ENCODE measurements at places on chromosomes 16 and 17.

DNA sequence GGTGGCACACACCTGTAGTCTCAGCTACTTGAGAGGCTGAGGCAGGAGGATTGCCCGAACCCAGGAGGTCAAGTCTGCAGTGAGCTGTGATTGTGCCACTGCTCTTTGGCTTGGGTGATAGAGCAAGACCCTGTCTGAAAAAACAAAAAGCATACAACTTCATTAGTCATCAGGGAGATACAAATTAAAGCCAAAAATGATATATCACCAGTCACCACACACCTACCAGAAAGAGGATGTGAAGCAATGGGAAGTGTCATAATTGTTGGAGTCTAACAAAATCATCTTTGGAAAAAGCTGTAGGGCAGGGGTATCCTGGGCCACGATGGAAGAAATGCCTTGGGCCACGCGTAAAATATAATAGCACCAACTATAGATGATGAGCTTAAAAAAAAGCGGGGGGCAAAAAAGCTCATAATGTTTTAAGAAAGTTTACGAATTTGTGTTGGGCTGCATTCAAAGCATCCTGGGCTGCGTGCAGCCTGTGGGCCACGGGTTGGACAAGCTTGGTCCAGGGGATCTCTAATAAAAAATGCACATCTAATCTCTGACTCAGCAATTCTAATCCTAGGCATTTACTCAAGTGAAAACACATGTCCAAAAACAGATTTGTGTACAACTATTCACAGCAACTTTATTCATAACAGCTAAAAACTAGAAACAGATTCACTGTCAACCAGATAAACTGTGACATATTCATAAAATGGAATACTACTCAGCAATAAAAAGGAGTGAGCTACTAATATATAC lies 65.9 kb downstream of the HIC1 start:
- DNase-seq = no peak

- DNase-seq = no peak
Observed at GRCh38 chr16:53257001-53257400, 177.3 kb upstream of the RBL2 start.

DNA sequence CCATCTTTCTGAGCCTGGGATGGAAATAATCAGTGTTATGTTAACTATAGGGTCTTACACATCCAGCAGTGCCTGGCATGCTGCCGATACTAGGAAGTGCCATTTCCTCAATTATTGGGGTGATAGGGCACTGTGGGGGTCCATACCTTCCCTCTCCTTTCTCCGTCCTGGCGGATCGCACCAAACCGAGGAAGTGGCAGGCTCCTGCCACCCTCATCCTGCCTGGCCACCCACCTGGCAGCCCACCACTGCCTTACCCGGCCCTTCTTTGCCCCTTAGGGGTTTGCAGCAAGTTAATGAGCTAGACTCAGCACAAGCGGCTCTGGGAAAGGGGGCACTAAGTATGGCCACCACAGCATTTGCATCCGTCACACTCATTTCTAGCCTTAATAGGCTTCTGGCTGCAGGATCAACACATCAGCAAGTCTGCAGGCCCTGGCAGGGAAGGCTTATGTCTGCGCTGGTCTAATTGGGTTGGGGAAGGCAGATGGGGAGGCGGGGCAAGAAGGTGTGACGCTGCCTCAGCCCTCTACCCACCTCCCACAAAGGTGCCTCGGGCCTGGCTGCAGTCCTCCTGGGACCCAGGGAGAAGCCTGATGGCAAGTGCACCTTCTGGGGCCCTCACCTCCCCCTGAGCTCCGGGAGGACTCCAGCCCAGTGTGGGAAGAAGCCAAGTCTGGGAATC lies 28.6 kb downstream of the DCAKD start:
- no peak for DNase-seq

- DNase-seq = no peak
Observed at GRCh38 chr16:58022601-58023371, 2.8 kb upstream of the MMP15 start.

- no peak for DNase-seq
Observed at GRCh38 chr17:77131904-77132303, 8.9 kb upstream of the SEC14L1 start.

GRCh38 chr16:50455288-50455845 lies 86.6 kb upstream of the BRD7 start:
- no peak for DNase-seq

- no peak for DNase-seq
Observed at GRCh38 chr16:57562669-57563486, 20.4 kb downstream of the ADGRG5 start.

- DNase-seq = no peak
Observed at GRCh38 chr16:6206080-6206479, 1108.5 kb upstream of the EEF2KMT start.

- DNase-seq = peak; percentile 56
Observed at GRCh38 chr17:50146230-50146926, 4.1 kb downstream of the PPP1R9B start.

GRCh38 chr16:86288716-86289294 lies 221.5 kb upstream of the FOXF1 start:
- no peak for DNase-seq

- no peak for DNase-seq
Observed at GRCh38 chr16:69589434-69590269, 23.9 kb downstream of the NFAT5 start.

GRCh38 chr17:77287432-77288068 lies 146.8 kb downstream of the SEC14L1 start:
- no peak for DNase-seq

GRCh38 chr17:3639981-3640596 lies 3.5 kb downstream of the CTNS start:
- DNase-seq = peak; percentile 74

- DNase-seq = no peak
Observed at GRCh38 chr17:32020943-32021614, 13.9 kb downstream of the LRRC37B start.

- DNase-seq = peak; percentile 71
Observed at GRCh38 chr17:67421869-67422273, 44.8 kb downstream of the PITPNC1 start.

GRCh38 chr16:28499854-28500253 lies 5.4 kb downstream of the APOBR start:
- no peak for DNase-seq

DNA sequence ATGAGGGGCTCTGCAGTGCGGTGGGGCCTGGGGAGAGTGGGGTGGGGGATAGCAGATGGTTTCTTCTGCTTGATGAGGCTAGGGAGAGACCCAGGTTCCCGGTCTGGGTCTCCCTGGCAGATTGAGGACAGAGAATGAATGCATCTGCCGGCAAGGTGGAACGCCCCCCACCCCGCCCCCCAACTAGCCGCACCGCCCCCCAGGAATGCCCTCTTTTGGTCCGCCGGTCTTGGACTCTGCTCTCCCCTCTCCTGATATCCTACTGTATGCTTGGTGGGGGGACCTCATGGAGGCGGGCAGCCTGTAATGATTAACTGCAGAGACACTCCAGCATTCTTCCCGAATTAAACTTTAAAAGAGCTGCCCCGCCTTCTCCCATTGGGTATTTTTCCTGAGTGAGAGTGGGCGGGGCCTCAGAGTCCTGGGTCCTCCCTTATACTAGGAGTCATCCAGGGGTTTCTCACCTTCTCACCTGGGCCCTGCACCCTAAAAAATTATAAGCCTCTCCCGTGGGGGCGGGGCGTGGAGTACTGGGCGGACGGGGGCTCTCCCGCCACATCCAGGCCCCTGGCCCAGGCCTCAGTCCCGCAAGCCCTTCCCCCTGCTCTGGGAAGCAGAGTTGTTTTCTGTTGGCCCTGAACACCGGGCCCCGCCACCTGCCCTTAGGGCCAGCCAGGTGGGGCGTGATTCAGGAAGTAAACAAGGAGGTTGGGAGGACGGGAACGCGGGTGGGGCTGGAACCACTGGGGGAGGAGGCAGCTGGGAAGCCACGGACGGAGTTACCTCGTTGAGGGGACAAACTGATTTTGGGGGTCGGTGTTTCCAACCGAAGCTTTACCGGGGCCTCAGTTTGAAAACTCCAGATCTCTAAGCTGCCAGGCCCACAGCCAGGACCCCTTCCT lies 1.5 kb downstream of the GRB7 start:
- DNase-seq = no peak

DNA sequence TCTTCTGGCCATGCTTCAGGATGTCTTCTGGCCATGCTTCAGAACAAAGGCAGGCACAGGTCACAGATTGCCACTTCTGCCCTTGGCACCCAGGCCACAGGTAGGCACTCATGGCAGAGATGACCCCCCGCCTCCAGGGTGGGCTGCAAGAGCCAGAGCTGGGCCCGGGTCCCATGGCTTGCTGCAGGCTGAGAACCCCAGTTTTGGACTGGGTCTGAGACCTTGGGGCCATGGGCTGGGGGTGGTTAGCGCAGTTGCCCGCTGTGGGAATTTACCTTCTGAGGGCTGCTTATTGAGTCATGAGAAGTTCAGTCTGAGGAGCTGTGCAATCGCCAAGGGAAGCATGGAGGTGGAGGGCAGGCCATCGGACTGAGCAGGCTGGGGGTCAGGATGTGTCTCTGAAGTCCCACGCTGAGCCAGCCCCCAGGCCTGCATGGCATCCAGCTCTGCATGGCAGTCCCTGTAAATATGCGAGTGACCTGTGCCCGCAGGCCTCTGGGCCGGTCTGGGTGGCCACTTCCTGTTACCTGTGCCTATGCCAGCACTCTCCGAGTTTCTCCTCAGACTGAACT lies 1.7 kb downstream of the ANKRD13B start:
- DNase-seq = no peak

GRCh38 chr17:3890082-3890877 lies 2.6 kb downstream of the CAMKK1 start:
- peak; percentile 43 for DNase-seq

GRCh38 chr16:105521-105920 lies 27.5 kb downstream of the MPG start:
- no peak for DNase-seq

- DNase-seq = no peak
Observed at GRCh38 chr17:70172449-70172848, 3.1 kb downstream of the KCNJ2 start.

DNA sequence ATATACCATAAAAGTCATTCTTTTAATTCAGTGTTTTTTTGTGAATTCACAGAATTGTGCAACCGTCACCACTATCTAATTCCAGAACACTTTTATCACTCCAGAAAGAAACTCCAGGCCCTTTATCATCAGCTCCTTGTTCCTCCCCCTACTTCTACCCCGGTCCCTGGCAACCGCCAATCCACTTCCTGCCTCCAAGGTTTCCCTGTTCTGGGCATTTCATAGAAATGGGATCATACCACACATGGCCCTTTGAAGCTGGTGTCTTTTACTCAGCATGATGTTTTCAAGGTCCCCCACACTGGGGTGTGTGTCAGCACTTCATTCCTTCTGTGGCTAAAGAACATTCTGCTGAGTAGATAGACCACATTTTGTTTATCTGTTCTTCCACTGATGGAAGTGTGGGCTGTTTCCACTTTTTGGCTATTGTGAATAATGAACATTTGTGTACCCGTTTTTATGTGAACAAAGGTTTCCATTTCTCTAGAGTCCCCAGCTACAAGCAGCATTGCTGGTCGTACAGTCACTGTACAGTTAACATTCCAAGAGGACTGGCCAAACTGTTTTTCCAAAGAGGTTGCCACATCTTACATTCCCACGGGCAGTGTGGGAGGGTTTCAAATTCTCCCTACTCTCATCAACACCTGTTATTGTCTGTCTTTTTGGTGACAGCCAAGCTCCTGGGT lies 75.8 kb upstream of the ZNF469 start:
- DNase-seq = no peak

DNA sequence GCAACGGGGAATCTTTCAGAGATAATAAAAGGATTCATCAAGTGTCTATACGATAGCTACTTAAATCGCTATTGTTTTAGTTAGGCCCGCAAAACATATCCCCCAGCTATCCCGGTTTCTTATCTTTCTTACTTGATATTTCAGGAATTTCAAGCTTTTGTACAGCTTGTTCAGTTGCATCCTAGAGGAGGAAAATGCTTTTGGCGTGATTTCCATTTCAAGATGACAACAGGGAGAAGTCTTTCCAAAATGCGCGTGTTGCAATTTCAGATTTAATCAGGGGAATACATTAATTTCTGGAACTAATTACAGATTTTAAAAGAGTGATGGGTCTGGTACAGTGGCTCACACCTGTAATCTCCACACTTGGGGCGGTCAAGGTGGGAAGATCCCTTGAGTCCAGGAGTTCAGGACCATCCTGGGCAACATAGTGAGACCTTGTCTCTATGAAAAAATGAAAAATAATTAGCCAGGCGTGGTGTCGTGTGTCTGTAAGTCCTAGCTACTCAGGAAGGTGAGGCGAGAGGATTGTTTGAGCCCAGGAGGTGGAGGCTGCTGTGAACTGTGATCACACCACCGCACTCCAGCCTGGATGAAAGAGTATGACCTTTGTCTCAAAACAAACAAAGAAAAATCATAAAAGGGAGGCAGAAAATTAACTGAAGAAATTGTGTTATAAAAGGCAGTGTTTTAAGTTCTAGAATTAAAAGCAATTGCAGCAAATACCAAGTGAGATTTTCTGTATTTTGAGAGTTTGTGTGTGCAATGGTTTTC lies 546.1 kb downstream of the MAF start:
- no peak for DNase-seq

DNA sequence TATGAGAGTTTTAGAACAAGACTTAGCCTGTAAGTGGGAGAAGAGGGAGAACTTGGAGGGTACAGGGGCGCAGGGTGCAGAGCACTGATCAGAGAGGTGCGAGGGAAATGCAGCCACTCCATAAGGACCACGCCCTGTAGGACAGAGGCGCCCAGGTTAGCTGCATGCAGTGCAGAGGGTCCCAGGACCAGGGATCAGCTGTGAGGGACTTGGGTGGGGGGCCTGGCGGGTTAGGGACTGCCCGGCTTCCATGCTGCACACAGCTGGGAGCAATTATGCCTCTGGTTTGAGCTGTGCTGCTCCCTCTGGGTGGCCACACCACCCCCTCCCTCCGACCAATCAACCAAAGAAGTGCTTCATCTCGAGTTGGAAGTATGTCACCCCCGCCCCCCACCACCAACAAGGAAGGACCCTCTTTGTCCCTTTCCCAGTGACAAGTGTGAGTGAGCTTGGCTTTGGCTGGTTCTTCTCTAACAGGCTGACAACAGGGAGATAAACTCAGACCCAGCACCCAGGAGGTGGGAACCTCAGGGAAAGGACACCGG lies 22.2 kb upstream of the CLEC18A start:
- no peak for DNase-seq

DNA sequence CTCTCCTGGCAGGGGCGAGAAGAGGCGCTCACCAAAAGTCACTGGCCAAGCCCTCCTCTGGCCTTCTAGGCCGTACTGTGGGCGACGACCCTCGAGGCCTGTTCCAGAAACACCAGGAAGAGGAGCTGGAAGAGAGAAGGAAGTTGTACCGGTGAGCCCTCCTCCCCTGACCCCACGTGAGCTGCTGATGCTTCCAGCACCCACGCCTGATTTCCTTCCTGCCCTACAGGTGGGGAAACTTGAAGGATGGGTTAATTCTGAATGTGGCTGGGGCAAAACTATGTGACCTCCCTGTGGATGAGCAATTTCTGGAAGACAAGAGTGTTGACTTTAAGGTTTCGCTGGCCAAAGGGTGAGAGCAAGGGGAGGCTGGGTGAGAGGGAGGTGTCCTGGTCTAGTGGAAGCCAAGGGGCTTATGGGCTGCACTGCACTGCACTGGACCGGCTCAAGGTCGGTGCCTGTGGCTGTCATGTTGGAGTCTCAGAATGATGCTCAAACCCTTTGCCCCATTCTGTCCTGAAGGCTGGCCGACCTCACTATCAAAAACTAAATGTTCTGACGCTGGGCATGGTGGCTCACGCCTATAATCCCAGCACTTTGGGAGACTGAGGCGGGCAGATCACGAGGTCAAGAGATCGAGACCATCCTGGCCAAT lies 6.2 kb downstream of the C17orf100 start:
- peak; percentile 34 for DNase-seq

All from activated CD4-positive, alpha-beta memory T cell treated with anti-CD3 and anti-CD28 coated beads for 36 hours (primary cell).